MV-4-11 (cell line): ENCODE measurements at places on chromosomes 12 and 14.

- DNase-seq = no peak
These were observed 94.1 kb downstream of the SLC2A13 start for GRCh38 chr12:40011775-40012129.

- DNase-seq = peak; percentile 86
These were observed 1.7 kb downstream of the BTG1 start for GRCh38 chr12:92143686-92144630.

DNA sequence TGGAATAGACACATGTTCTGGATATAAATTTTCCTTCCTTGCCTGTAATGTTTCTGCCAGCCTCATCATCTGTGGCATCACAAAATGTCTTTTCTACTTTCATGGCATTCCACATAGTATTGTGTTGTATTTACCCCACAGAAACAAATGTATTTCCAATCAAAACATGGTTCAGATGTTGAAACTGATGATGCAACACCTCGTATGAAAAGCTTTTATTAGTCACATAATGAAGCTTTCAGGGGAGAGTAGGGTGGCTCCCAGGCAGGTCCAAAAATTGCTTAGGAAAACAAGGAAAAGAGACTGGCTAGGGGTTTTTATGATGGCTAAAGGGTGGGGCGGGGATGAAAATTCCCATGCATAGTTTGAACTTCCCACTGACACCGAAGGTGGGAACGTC, 29.1 kb upstream of the ZNF641 start:
- DNase-seq = no peak

DNA sequence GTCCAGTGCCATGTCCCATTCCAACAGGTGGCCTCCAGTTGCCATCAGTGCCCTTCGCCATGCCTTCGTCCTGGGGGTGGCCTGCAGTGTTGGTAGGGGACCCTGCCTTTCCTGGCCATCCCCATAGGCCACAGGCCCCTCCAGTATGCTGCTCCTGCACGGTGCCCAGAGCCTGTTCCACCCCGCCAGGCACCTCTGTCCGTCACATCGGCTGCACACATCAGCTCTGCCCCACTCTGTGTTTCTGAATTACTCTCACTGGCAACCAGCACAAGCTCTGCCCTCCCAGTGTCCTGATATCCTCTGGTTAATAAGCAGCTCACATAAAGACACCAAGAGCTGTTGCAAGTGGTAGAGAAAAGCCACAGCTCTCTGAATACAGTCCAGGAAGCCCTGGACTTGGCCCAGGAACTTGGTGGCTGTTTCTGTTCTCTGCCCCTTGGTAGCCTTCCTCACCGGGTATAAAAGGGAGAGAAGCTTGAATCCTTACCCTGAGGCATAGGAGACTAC, 31.3 kb upstream of the ATP2A2 start:
- DNase-seq = peak; percentile 16

DNA sequence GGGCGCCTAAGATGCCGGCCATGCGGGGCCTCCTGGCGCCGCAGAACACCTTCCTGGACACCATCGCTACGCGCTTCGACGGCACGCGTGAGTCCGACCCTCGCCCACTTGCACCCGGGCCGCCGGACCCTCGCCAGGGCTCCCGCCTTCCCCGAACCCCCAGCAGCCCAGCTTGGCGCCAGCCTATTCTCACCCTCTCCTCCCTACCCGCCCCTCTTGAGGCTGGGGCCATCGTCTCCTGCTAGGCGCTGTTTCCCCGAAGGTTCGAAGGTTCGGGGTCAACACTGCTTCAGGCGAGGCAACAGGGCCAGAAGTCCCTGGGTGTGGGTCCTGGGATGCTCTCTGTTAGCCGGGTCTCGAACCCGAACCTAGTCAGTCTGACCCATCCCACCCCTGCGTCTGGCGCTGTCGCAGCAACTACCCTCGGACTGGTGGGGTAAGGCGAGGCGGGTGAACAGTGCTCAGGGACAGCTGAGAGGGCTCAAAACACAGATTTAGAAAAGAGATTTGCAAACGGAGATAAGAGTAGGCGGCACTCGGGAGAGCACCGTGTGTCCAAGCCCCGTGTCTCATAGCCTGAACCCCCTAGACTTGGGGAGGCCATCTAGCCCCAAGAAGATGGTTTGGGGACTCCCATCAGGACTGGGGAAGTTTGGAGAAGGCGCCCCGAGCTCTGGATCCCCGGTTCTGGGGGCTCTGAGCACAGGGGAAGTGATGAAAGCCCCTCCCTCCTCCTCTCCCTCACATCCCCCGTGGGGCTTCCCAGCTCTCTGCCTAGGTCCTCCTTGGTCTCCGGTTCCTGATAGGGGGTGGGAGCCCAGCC, 787 bp downstream of the KCNH3 start:
- no peak for DNase-seq

- no peak for DNase-seq
These were observed 1.9 kb downstream of the KLRF2 start for GRCh38 chr12:9883175-9883574.

GRCh38 chr14:89933002-89933401, 21.5 kb downstream of the EFCAB11 start:
- no peak for DNase-seq

DNA sequence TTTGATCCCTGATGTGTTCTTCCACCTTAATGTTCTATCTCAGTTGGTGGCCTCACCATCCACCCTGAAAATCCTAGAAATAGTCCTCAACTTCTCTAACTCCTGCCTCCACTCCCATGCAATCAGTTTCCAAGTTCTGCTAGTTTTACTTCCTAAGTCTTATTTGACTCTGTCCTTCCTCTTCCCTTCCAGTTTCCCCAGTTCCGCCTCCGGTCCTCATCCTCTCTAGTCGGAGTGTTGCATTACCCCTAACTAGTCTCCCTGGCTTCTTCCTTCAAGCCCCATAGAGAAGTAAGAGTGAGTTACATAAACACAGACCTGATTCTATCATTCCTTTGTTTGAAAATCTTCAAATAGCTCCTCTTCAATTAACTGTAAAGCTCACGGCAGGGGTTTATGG, 236.5 kb downstream of the GXYLT1 start:
- no peak for DNase-seq

DNA sequence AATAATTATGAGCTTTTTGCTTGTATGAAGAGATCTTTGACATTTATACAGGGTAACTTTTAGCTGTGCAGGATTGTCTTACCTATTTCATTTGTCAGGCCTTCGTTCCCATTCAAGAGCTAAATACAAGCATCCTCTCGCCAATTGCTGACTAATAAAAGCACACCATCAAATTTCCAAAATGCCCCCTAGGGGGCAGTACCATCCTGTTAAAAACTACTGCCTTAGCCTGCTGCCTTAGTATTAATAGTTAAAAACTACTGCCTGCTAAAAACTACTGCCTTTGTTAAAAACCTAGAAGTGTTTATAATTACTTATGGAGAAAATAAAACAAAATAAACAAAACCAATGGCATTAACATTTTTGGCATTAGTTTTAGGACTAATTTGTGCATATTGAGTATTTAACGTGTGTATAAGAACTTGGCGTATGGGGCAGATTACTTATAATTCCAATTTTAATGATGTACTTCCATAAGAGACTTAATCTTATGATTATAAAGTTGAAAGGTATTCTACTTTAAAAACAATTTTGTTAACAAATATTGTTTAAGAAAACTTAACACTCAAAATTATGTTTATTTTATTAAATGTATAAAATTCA, 3.0 kb upstream of the IFI27L2 start:
- DNase-seq = peak; percentile 59

GRCh38 chr14:61489932-61490331, 168.6 kb downstream of the PRKCH start:
- DNase-seq = peak; percentile 88

GRCh38 chr12:64494998-64495729, 43.2 kb downstream of the TBK1 start:
- DNase-seq = no peak

GRCh38 chr14:97620066-97620465, 822.9 kb downstream of the VRK1 start:
- no peak for DNase-seq

- DNase-seq = peak; percentile 78
These were observed 3.7 kb downstream of the TMEM52B start for GRCh38 chr12:10182354-10183049.

- no peak for DNase-seq
These were observed 691.6 kb upstream of the FBXO33 start for GRCh38 chr14:40123816-40124215.

- DNase-seq = no peak
These were observed 109.0 kb downstream of the APAF1 start for GRCh38 chr12:98754095-98754494.

DNA sequence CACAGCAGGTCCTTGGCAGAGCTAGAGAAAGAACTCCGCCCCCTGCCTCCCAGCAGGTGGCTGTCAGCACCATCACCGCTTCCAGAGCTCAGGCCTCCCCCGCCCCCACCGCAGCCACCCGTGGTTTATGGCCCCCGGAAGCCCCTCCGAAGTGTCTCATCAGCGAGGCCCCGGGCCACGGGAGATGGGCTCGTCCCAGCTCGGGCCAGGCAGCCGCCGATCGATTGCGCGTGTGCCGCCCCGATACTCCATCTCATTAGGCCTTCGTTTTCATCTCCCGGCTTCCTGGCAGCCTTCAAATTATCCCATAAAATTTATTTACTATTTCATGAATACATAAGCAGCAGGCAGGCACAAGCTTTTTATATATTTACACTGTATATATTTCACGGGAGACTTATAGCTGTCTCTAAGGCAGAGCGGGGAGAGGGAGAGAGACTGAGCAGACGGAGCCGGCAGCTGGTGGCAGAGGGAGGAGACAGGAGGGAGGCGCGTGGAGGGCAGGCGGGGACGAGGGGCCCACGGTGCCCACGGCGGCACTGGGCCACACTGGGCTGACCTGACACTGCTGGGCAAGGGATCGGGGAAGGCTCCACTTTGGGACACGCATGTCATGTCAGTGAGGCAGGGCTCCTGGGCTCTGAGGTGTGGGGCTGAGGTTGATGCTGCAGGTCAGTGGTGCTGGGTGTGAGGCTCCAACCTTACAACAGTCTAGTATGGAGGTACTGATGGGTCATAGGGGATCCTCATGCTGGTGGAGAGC, 241.2 kb downstream of the RBM19 start:
- no peak for DNase-seq

- DNase-seq = no peak
These were observed 186.8 kb upstream of the RBM19 start for GRCh38 chr12:114152890-114153289.

DNA sequence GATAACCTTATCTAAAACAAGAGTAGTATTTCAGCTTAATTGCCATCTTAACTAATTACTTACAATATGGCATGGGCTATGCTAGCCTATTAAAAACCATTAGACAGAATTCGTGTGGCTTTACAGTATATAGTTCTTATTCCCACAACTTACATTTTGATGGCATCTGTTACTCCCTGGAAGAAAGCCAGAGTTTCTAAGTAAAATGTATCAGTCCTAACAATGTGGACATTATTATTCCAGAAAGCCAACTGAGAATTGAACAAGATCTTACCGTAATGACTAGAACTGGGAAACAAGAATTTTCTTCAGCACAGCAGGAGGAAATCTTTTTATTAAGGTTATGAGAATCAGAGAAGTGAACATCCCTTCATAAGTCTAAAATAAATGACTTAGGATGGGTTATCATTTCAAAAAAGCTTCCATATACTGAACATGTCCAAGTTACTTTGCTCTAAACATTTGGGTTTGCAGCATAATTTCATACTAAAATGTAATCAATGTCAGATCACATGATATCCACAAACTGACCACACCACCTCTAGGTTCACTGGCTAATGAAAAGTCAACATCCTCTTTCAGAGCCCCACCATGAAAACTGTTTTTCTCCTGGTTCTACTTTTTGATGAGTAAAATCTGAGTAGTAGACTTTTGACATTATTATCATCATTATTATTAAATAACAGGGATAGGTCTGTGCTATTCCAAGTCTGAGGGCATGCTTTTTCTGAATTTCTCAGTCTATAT, 179.7 kb downstream of the SSPN start:
- no peak for DNase-seq

GRCh38 chr14:41549282-41549681, 57.4 kb upstream of the LRFN5 start:
- DNase-seq = no peak

DNA sequence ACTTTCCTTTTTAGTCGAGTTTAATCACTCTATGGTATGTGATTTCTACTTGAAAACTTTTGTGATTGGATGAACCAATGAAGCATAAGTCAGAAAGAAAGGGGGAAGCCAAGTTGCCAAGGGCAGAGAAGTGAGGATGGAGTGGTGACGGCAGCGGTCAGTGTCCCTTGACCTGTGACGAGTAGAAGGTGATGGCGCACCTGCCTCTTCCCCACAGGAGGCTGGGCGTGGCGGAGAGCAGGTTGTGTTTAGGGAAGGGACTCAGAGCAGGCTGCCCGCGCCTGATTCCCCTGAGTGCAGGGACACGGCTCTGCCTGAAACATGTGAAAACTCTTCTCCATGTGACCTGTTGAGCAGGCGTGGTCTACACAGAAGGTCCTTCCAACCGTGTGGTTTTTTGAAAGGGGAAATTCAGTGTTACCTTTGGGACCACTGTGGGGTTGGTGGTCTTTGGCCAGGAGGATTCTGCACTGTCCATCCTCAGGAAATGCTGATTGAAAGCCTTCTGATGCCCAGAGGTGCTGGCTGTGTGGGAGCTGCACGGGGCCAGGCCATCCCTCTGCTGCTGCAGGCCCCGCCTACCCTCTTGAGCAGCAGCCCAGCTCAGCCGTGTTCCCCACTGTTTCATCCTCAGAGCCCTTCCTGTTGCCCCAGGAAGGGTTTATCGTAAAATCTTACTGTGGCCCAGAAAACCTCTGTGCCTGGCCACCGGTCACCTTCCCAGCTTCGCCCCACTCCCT, 23.5 kb upstream of the AMN start:
- no peak for DNase-seq
